Inflammatory macrophage treated with lipopolysaccharide for 1 hour (primary cell): ENCODE measurements at places on chromosomes 1 and 21.
A peak's percentile ranks its signal among the peaks of the same experiment; 100 is the strongest.

DNA sequence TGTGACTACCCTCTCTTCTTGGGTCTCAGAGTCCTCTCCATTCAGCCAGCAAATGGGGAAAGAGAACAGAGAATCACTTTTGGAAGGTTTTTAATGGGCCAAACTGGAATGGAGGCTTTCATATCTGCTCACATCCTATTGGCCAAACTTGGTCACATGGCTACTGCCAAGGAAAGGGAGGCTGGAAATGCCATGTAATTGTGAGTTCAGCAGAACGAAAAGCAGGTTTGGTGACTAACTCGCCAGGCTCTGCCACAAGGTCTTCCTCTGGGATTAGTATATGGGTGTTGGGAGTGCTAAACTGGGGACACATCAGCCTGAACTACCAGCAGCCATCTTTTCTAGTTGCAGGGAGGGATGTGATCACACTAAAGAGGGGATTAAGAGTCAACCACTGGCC, 19.2 kb downstream of the RD3 start:
- DNase-seq, result no peak

- no peak for DNase-seq
Observed at GRCh38 chr1:167620002-167620401, 10.0 kb upstream of the RCSD1 start.

DNA sequence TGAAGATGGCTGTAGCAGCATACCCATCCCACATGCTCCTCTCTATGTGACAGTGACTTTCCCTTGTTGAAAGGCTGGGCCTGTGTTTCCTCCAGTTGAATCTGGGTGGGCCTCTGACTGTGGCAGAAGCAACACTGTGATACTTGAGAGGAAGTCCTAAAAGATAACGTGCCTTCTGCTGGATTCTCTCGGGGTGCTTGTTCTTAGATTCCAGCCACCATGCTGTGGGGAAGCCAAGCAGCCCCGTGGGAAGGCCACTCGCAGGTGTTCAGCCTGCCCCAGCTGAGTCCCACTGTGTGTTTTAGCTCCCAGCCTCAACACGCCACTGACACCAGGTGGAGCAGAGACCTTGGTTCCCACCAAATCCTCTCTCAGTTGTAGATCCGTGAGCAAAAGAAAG, 31.5 kb downstream of the TRAPPC10 start:
- no peak for DNase-seq

- no peak for DNase-seq
Observed at GRCh38 chr1:56432166-56432971, 147.0 kb downstream of the PLPP3 start.

DNA sequence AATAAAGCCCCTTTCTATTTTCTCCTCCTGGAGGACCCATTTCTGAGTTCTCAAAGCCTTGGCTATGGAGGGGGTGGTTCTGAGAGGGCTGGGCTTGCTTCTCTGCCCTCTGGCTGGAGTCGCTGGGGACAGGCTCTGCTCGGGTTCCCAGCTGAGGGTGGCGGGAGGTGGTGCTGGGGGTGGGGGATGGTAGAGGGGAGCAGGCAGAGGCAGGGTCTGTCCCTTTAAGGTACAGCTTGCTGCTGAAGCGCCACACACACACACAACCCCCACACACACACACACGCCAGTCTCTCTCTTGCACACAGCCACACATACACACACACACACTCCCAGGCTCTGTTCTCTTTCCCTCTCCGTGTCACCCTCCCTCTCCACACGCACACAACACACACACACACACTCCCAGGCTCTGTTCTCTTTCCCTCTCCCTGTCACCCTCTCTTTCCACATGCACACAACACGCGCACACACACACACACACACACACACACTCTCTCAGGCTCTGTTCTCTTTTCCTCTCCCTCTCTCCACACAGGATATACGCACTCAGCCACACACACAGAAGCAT, 69.8 kb upstream of the SSBP3 start:
- no peak for DNase-seq

DNA sequence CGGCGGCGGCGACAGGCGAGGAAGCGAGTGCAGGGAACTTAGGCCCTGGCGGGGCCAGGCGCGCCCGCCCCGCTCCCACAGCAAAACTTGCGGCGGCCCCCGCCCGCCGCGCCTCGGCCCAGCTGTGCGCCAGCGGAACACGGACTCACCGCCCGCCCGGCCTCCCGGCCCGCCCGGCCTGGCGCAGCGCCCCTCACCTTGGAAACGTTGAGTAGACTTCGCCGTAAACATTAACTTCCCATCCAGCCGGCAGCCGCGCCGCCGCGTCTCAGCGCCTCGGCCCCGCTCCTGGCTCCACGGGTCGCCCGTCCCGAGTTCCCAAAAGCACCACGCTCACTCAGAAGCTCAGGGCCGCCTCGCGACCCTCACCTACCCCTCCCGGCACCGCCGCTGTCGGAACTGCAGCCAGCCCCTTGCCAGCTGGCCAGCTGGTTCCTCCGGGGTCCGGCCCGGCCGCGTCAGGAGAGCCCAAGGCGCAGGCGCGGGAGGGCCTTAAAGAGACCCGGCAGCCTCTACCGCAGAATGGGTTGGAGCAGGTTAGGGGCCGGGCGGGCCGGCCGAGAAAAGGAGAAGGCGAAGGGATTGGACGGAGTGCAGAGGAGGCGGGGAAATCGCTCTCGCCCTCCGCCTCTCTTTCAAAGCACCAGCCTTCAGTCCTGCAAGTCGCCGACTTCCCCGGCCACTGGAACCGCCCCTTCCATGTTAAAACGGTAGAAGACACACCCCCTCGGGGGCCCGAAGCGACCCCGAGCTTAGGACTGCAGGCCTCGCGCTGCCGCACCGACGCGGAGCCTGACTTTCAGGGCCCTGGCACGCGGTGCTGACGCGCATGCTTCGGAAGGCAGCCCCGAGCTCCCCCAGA, at the start of gene EVI5:
TSS of gene EVI5 (minus strand) at position 470 of the 862 bp plus-strand sequence. CDS start 48,562 bp downstream, outside the sequence.
- DNase-seq, result peak; percentile 95
